Right atrium auricular region (tissue), 2 donors: ENCODE measurements at places on chromosomes 3 and 15. TPM values are rescaled to one million over a fixed set of nuclear protein-coding genes. Genes with fewer than 3 reads are reported as not detected.

DNA sequence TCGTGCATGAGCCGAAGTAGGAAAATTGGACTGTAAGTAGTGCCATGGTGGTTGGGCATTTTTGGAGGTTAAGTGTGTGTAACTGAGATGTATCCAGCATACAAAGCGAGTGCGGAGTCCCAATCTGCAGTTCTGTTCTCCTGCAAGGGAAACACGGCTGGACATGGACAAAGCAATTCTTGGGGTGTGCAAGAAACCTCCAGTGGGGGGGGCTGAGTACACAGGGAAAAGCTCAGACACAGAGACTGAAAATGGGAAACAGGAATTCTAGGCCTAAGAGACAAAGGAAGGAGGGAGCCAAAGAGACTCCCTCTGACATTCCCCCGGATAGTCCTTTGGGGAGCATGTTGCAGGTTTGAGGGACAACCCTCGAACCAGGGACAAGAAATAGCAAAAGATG is 83.2 kb upstream of the PLSCR4 start:
- H3K27ac ChIP-seq = no peak overlapping the region
- H3K36me3 ChIP-seq = no peaks in the 10 kb centered on the region
- H3K4me1 ChIP-seq = no peaks in the 10 kb centered on the region
- H3K4me3 ChIP-seq = no peak overlapping the region
- no peak for DNase-seq

The PATL2 gene
- 0.75 TPM for total RNA-seq

The GOLGA6L4 gene
- total RNA-seq = 0.15 TPM

The SERINC4 gene
- total RNA-seq = 0.71 TPM

The FOXL2 gene
- not detected for total RNA-seq

The CHRNA5 gene
- 0.59 TPM for total RNA-seq

The HYAL2 gene
- 198 TPM for total RNA-seq

DNA sequence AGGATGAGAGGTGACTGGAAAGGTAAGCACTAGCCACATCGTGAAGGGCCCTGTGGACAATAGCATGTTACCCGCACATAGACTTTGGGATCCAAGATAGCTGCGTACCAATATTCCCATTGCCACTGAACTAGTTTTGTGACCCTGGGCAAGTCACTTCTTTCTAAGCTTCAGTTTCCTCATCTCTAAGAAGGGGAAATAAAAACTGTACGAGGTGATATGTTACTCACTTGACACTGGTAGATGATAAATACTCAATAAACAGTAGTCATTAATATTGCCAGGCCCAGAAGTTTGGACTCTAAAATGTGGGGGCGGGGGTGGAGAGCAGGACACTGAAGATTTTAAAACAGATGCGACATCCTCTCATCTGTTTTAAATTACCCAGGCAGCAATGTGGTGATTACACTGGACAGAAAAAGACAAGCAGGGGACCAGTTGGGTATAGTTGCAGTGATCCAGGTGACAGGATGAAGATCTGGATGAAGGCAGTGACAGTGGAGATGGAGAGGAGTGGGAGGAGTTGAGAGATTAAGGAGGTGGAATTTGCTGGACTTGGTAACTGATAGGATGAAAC is 2.5 kb downstream of the ATG7 start:
- H3K4me1 ChIP-seq = peaks cover 13% of the 10 kb centered on the region
- no peak overlapping the region for H3K4me3 ChIP-seq
- H3K36me3 ChIP-seq = no peaks in the 10 kb centered on the region
- no peak for DNase-seq
- no peaks in the 10 kb centered on the region for H3K27me3 ChIP-seq

The ZNF662 gene
- 1.7 TPM for total RNA-seq

DNA sequence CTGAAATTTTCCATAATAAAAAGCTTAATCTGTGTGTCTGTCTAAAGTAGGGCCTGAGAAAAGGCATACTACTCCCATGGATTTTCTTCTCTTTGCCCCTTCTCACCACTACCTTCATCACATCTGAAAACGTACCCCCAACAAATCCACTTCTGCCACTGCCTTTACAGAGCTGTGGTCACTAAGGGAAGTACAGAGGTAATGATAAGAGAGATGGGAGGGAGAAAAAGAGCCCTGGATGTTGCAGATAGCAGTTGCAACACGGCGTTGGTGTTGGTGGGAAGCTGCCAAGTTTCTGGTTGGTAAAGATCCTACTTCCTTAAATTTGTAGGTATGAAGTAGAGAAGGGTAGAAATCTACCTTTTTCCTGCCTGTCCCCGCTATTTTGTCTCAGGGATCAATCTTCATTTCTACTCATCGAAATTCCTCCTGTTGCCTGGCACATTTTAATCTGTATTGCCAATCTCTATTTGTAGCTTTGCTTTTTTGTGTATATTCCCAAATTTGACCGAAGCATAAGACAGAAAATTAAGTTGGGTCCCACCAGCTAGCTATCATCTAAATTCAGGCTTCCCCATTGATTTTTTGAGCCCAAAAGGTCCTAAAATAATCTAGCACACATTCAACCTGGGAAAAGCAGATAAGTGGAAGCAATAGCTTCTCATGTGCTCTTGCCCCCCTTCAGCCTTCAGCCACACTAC is 102.9 kb downstream of the TFDP2 start:
- H3K4me3 ChIP-seq = no peak overlapping the region
- H3K36me3 ChIP-seq = no peaks in the 10 kb centered on the region
- H3K27me3 ChIP-seq = no peaks in the 10 kb centered on the region

The TMEM266 gene
- total RNA-seq = 0.20 TPM

GRCh38 chr3:1228289-1228688 is 135.5 kb downstream of the CNTN6 start:
- no peaks in the 10 kb centered on the region for H3K4me1 ChIP-seq
- no peaks in the 10 kb centered on the region for H3K36me3 ChIP-seq
- H3K27me3 ChIP-seq = no peaks in the 10 kb centered on the region
- no peak for DNase-seq
- H3K4me3 ChIP-seq = no peak overlapping the region

- no peaks in the 10 kb centered on the region for H3K36me3 ChIP-seq
- H3K4me1 ChIP-seq = no peaks in the 10 kb centered on the region
- H3K4me3 ChIP-seq = no peak overlapping the region
- no peak for DNase-seq
Measured at GRCh38 chr3:149091983-149092382, 5.7 kb upstream of the HLTF start.

The PRRT3 gene
- total RNA-seq = 1.9 TPM

DNA sequence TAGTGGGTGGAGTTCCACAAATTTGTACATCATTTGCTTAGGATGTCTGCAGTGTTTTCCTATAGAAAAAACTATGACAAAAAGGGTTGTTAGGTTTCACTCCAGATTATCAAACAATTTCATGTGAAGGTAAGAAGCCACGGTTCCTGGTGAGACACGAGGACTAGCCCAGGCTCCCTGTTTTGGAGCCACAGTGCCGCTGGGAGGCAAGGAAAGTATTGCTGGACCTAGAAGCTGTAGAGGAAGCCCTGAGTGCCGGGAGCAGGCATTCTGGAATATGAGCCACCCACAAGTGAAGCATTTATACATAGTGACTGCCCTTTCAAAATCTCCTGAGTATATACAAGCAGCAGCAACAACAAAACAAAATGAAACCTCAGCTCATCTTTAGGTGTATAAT is 142.0 kb downstream of the GABRB3 start:
- DNase-seq = no peak
- no peaks in the 10 kb centered on the region for H3K27me3 ChIP-seq
- no peak overlapping the region for H3K27ac ChIP-seq
- H3K36me3 ChIP-seq = no peaks in the 10 kb centered on the region
- H3K4me1 ChIP-seq = no peaks in the 10 kb centered on the region

The LRRC31 gene
- not detected for total RNA-seq

- H3K36me3 ChIP-seq = no peaks in the 10 kb centered on the region
- H3K27me3 ChIP-seq = no peaks in the 10 kb centered on the region
- DNase-seq = no peak
- H3K4me1 ChIP-seq = no peaks in the 10 kb centered on the region
Measured at GRCh38 chr3:154794814-154795445, 285.2 kb upstream of the MME start.

- H3K4me3 ChIP-seq = peak overlapping the region; percentile 92
- H3K27me3 ChIP-seq = no peaks in the 10 kb centered on the region
- peaks cover 11% of the 10 kb centered on the region for H3K4me1 ChIP-seq
- DNase-seq = no peak
Measured at GRCh38 chr3:107523289-107523538, 452 bp downstream of the BBX start.

The HEMK1 gene
- 9.6 TPM for total RNA-seq

The ARPP21 gene
- not detected for total RNA-seq

GRCh38 chr3:198080521-198081384 is 120.7 kb downstream of the LMLN start:
- H3K4me1 ChIP-seq = peaks cover 17% of the 10 kb centered on the region
- peak overlapping the region; percentile 47 for H3K4me3 ChIP-seq
- H3K36me3 ChIP-seq = no peaks in the 10 kb centered on the region
- peaks cover 38% of the 10 kb centered on the region for H3K27me3 ChIP-seq
- H3K27ac ChIP-seq = no peak overlapping the region

GRCh38 chr15:26157081-26157480 is 294.0 kb upstream of the ATP10A start:
- H3K27ac ChIP-seq = no peak overlapping the region
- H3K4me3 ChIP-seq = no peak overlapping the region
- DNase-seq = no peak
- no peaks in the 10 kb centered on the region for H3K36me3 ChIP-seq
- H3K27me3 ChIP-seq = no peaks in the 10 kb centered on the region
- no peaks in the 10 kb centered on the region for H3K4me1 ChIP-seq

DNA sequence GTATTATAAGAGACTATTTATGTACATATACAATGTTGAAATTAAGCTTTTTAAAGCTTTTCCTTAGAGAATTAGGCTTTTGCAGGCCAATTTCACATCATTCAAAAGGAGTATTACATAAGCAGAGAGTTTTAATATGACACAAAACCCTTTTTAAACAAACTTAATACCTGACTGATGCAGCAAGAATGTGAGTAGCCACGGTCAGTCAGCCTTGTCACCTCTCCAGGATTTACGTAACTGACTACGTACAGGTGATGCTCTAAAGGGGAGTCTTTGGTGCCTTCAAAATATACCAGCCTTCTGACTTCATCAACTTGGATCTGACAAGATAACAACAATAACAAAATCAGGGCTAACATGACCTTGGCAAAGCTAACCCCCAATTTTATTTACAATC is 44.2 kb upstream of the IGDCC4 start:
- DNase-seq = no peak
- no peak overlapping the region for H3K27ac ChIP-seq
- H3K27me3 ChIP-seq = no peaks in the 10 kb centered on the region
- no peaks in the 10 kb centered on the region for H3K4me1 ChIP-seq
- peaks cover 65% of the 10 kb centered on the region for H3K36me3 ChIP-seq

GRCh38 chr15:59696332-59696731 is 7.2 kb upstream of the BNIP2 start:
- H3K4me3 ChIP-seq = no peak overlapping the region
- no peaks in the 10 kb centered on the region for H3K4me1 ChIP-seq
- no peak for DNase-seq
- H3K36me3 ChIP-seq = no peaks in the 10 kb centered on the region
- H3K27me3 ChIP-seq = no peaks in the 10 kb centered on the region

The PYGO1 gene
- total RNA-seq = 6.3 TPM

GRCh38 chr3:59836531-59836930 is 786.7 kb upstream of the CFAP20DC start:
- no peak for DNase-seq
- peaks cover 6% of the 10 kb centered on the region for H3K4me1 ChIP-seq
- H3K36me3 ChIP-seq = no peaks in the 10 kb centered on the region
- H3K4me3 ChIP-seq = no peak overlapping the region
- no peak overlapping the region for H3K27ac ChIP-seq

GRCh38 chr3:141878817-141879216 is 2.4 kb downstream of the ATP1B3 start:
- peaks cover 17% of the 10 kb centered on the region for H3K4me1 ChIP-seq
- H3K36me3 ChIP-seq = no peaks in the 10 kb centered on the region
- no peaks in the 10 kb centered on the region for H3K27me3 ChIP-seq
- DNase-seq = no peak
- H3K4me3 ChIP-seq = peak overlapping the region; percentile 98
- no peak overlapping the region for H3K27ac ChIP-seq

- no peaks in the 10 kb centered on the region for H3K27me3 ChIP-seq
- H3K27ac ChIP-seq = no peak overlapping the region
- no peaks in the 10 kb centered on the region for H3K36me3 ChIP-seq
- no peak for DNase-seq
Measured at GRCh38 chr3:151091685-151092345, 6.4 kb downstream of the MED12L start.

- H3K27me3 ChIP-seq = no peaks in the 10 kb centered on the region
- H3K4me1 ChIP-seq = no peaks in the 10 kb centered on the region
- DNase-seq = no peak
- H3K27ac ChIP-seq = no peak overlapping the region
- H3K4me3 ChIP-seq = no peak overlapping the region
- H3K36me3 ChIP-seq = peaks cover 76% of the 10 kb centered on the region
Measured at GRCh38 chr3:52660046-52660445, 25.7 kb downstream of the PBRM1 start.

DNA sequence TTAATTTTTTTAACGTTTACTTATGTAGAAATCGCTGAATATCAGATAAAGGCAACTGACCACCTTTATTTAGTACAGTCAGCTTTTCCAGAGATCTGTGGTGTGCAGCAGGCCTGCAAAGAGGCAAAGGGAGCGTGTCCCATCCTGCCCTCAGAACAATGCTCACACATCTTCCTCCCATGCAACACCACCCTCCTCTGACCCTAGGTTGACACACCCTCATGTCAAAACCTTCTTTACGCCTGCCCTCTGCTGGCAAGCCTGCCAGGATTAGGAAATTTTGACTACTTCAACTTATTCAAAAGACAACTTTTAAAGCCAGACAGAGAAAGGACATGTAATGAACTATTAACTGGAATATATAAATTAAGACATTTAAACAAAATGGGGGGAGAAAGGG is 513.7 kb downstream of the FOXP1 start:
- peak overlapping the region; percentile 5 for H3K27ac ChIP-seq
- peak; percentile 88 for DNase-seq
- H3K4me1 ChIP-seq = no peaks in the 10 kb centered on the region

- no peak overlapping the region for H3K4me3 ChIP-seq
- no peak overlapping the region for H3K27ac ChIP-seq
- DNase-seq = no peak
- H3K36me3 ChIP-seq = no peaks in the 10 kb centered on the region
- no peaks in the 10 kb centered on the region for H3K4me1 ChIP-seq
Measured at GRCh38 chr3:144028798-144029411, 57.3 kb downstream of the DIPK2A start.

The GREM1 gene
- total RNA-seq = 0.43 TPM

The REC114 gene
- total RNA-seq = 4.6 TPM

- H3K4me1 ChIP-seq = peaks cover 42% of the 10 kb centered on the region
- peak overlapping the region; percentile 84 for H3K27ac ChIP-seq
- no peaks in the 10 kb centered on the region for H3K27me3 ChIP-seq
- H3K4me3 ChIP-seq = peak overlapping the region; percentile 77
Measured at GRCh38 chr3:9770276-9770812, 597 bp upstream of the CAMK1 start.

DNA sequence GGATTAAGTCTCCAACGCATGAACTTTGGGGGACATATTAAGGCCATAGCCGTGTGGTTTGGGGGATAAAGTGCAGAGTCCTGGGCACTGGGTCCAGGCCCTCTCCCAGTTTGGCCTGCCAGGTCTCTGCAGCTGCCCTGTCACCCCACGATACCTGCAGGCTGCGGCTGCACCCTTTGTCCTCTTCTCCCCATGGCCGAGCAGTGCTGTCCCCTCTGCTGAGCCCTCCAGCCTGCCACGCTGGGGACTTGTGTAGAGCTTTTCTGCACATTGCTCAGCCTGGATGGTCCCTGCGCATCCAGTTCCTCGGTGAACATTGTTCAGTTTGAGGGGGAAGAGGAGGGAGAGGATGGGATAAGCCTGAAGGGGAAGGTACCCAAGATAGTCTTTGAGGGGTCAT is 167.2 kb downstream of the APBA2 start:
- DNase-seq = no peak
- H3K4me3 ChIP-seq = no peak overlapping the region
- no peaks in the 10 kb centered on the region for H3K4me1 ChIP-seq
- no peak overlapping the region for H3K27ac ChIP-seq
